ENCODE measurements at places on chromosomes 1 and 21.
A peak's percentile ranks its signal among the peaks of the same experiment; 100 is the strongest.

DNA sequence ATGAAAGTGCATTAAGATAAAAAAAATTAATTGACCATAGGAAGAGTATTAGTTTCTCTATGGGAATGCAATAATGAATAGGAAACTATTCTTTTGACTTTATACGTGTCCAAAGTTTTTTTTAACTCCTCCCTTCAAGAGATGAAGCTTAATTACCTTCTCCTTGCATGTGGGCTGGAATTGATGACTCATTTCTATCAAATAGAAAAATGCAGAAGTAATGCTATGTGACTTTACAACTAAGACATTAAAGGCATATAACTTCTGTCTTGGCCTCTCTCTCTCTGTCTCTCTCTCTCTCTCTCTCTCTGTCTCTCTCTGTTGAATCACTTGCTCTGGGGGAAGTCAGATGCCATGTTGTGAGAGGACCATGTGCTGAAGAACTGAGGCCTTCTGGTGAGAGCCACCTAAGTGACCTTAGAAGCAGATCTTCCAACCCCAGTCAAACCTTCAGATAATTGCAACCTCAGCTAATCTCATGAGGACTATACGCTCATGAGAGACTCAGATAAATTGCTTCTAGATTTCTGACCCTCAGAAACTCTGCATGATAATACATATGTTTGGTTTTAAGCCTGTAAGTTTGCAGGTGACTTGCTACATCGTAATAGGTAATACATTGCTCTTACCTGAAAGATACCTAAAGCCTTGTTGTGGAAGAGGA lies 414.2 kb downstream of the KCNT2 start:
- DNase-seq, result no peak

GRCh38 chr21:17396948-17397347 lies 115.9 kb upstream of the CXADR start:
- DNase-seq, result no peak

- no peak for DNase-seq
These were observed 82.1 kb downstream of the NENF start for GRCh38 chr1:212514782-212515181.

DNA sequence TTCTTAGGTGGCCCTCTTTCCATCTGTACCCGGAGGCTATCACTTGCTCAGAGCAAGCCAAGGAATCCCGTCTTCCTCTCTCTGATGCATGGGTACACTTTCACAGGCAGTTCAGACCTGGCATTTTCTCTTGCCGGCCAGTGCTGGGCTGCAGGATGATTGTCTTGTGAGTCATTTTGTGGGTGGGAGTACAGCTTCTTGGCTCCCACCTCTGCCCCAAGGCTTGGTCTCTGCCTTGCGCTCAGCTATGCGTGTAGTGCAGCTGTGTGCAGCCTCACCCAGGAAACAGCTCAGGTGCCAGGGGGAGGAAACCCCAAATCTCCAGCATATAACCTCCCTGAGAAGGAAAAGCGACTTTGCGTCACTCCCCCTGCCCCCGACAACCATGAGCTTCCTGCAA lies 3.9 kb upstream of the AJAP1 start:
- DNase-seq, result no peak

- DNase-seq, result no peak
These were observed 416.5 kb downstream of the PLA2G4A start for GRCh38 chr1:187245201-187245600.

- peak; percentile 36 for DNase-seq
These were observed 88.9 kb downstream of the CRB1 start for GRCh38 chr1:197356723-197357533.

- no peak for DNase-seq
These were observed 307.1 kb downstream of the MATN1 start for GRCh38 chr1:30416221-30416820.

GRCh38 chr1:153348511-153349362 lies at the start of gene PGLYRP4:
PGLYRP4 (minus strand) TSS chr1:153348841; CDS start chr1:153347932, 909 bp downstream.
- DNase-seq, result no peak

DNA sequence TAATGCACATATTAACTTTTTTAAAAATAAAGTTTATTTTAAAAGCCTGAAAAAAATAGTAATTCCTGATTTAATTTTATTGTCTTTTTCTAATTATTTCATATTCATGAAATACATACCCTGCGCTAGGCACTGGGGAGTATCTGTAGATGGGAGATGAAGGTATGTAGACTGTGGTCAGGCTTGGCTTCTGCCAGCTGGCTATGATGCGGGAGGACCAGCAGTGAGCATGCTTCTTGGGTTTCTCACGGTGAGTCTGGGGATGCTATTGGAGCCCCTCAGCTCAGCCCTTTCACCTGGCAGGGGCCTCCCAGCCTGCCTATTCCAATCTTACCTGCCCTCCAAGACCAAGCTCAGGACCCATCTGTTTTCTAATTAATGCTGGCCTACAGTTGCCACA lies 138.4 kb downstream of the NOS1AP start:
- no peak for DNase-seq

GRCh38 chr1:36605942-36606640 lies 123.4 kb upstream of the CSF3R start:
- no peak for DNase-seq

DNA sequence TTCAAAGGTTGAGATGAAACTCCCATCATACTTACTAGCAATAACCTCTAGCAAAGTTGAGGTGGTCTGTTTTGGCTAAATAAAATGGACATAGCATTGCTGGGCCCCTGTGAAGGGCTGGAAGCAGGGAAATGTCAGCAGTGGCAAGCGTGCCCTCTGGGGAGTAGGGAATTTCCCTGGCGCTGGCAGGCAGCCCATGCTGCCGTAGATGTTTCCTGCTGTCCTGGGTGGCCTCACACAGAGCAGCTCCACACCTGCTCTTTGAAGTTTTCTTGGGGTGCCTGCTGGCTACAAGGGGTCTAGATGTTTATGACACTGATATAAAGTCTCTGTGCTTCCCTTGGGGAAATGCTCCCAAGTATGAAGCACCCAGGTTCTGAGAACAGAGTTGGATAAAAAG lies 30.2 kb downstream of the ADARB1 start:
- DNase-seq, result peak; percentile 35

DNA sequence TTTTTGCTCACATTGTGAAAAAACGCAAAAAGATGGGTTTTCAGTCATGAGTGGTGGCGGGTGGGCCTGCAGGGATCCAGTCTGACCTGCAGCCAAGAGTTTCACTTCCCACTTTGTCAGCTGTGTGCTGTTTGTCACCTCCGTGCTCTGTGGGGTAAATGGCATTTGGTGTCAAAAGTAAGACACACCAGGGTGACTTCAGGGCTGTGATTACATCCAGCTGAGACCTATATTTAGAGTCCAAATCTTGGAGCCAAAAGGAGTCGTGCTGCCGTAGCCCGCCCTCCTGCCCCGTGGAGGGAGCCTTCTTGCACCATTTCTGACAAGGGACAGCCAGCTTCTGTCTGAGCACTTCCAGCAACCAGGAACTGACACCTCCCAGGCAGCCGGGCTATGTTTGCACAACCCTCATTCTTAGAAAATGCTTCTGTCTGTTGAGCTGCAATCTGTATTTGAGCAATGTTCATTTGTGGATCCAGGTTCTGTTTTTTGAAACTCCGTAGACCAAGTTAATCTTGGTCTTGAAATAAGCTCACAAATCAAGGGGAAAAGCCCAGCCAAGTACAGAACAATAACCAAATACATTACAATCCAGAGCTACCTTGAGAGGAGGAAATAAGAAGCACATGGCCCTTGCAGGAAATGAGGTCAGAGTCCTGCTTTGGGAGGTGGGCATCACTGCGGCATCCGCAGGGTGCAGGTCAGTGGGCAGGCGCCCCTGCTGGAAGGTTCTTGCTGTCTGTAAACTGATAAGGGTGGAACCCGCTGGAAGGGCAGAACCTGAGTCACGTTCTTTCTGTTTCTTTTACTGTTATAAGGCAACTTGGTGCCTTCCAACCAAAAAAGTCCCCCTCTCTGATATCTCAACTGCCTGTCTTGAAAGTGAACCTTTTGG lies 14.4 kb downstream of the ABCG1 start:
- peak; percentile 72 for DNase-seq

GRCh38 chr1:38780133-38780532 lies 79.4 kb downstream of the RRAGC start:
- no peak for DNase-seq

DNA sequence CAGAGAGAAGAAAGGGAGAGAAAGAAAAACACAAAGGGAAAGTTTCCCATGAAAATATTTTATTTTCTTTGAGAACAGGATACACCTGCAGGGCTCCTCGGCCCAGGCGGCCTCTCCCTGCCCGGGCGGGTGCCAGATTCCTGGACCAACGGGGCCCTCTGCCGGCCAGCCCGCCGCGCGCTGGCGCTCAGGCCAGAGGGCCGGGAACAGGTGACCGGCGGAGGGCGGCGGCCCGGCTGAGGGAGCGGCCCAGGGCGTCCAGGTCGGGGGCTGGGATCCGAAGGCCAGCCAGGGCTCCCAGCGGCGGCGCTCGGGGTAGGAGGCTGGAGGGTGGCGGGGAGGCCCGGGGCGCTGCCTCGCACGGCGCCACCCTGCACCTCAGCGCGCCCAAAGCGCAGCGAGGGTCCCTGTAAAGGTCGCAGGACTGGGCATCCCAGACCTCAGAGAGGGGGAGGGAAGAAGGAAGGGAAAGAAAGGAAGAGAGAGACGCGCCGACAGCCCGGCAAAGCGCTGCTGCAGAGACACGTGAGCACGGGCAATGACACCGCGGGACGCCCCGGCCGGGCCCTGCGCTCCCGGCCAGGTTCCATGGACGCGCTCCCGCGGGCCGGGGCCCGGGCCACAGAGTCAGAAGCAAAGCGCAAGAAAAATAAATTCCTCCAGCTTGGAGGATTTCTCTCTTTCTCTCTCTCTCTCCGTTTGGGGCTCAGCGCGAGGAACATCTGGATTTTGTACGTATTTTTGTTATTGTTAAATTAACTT lies 927 bp downstream of the WNT9A start:
- peak; percentile 34 for DNase-seq

- no peak for DNase-seq
These were observed 124.3 kb downstream of the PGBD5 start for GRCh38 chr1:230301822-230302221.

- DNase-seq, result no peak
These were observed 5.3 kb upstream of the TMEM52 start for GRCh38 chr1:1924386-1924785.

DNA sequence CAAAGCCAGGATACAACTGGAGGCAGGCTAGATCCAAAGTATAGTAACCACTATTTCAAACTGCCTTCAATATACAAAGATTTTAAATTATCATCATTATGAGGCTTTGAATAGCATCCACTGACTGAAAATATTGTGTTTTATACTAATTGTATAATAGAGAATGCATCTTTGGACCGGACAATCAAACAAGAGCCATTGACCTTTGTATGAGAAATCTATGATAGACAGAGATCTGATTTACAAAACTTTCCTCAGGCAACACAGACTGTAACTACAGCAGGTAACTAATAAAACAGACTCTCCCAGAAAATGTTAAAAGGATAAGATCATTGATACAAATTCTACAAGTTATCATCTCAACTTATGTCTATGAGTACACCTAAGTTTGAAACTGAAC lies 152.9 kb downstream of the DENND1B start:
- no peak for DNase-seq

- no peak for DNase-seq
These were observed 57.0 kb downstream of the CNIH3 start for GRCh38 chr1:224673141-224673540.

DNA sequence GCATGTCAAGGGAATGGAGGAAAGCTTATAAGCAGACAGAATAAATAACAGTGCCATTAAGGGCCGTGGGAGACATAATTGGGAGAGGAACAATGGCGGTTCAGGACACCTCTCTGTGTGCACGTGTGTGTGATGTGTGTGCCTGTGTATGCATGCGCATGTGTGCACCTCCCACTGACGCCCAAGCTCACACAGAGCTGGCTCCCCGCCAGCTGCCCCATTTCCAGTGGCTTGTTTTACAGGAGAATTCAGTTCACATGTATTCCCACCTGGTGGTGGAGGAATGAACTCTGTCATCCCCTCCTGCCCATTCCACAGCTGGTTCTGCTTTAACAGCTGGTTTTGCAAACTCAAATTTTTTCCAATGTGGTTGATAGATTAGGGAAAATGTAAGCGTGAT lies 262.2 kb downstream of the AJAP1 start:
- no peak for DNase-seq

GRCh38 chr1:170730438-170730837 lies 66.5 kb downstream of the PRRX1 start:
- DNase-seq, result no peak

GRCh38 chr1:215669806-215670491 lies 102.8 kb downstream of the KCTD3 start:
- no peak for DNase-seq

GRCh38 chr1:61520401-61520800 lies 204.5 kb downstream of the TM2D1 start:
- no peak for DNase-seq

DNA sequence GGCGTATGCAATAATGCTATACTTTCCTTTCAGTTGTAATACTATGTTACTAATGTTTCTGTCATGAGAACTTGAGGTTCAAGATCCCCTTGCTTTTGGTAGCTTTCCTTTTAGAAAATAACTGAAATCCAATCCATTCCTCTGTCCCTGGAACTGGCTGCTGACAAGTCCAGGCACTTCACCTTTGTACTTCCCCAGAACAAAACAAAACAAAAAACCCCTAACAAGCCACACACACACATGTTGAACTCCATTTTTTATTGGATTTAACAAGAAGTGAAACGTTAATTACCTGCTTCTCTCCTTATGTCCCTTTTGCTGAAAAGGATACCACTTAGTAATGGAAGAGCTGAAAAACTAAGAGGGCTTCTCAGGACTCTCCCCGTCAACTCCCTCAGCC lies 26.1 kb upstream of the SDC3 start:
- DNase-seq, result no peak

- no peak for DNase-seq
These were observed 160.1 kb downstream of the FASLG start for GRCh38 chr1:172818841-172819527.

DNA sequence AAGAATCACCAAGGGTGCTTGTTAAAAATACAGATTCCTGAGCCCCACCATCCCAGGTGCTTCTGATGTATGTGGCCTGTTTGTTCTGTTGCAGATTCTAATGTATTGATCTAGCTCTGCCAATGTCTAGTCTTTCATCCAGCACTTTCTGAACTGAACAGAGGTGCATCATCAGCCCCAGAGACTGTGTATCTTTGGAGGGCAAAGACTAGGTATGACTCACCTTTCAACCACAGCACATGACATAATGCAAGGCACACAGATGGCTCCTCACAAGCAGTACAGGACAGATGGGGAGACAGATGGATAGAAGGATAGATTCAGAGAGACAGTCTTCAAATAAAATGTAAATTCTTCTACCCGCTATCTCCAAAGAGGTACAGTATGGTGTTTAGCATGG lies 32.3 kb downstream of the CD58 start:
- no peak for DNase-seq

All from stimulated activated naive CD4-positive, alpha-beta T cell (primary cell).